HFF-Myc (cell line): ENCODE measurements at places on chromosomes 5 and 9.

DNA sequence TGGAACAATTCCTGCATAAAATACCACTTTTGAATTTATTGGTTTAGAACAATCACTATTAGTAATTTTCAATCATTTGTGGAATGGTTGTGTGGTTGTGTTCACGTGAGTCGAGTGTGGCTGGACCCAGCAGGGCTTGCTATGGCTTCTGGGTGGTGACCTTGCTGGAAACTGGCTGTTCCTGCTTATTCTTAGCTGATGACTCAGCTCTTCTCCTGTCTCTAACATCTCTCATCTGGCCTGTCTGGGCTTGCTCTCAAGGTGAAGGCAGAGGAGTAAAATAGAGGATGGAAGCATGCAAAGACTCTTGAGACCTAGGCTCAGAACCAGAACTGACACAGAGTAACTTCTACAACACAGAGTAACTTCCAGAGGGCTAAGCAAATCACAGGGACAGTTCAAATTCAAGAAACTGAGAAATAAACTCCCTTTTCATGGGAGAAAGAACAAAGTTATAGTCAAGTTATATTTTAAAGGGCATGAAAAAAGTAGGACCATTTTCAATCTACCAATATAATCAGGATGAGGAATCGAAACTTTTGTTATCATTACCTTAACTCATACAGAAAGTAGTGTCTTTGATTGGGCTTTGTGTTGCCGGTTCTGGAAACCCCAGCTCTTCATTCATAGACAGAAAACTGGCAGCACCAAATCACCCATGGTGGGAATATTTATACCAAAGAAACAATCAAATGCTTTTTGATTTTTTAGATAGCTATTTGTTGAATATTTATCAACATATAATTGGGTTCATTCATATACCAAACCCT lies 665.1 kb downstream of the CDH18 start:
- DNase-seq = no peak

GRCh38 chr9:26158631-26159150 lies 480.4 kb upstream of the TUSC1 start:
- no peak for DNase-seq

GRCh38 chr5:40410964-40411635 lies 268.6 kb upstream of the PTGER4 start:
- DNase-seq = no peak

DNA sequence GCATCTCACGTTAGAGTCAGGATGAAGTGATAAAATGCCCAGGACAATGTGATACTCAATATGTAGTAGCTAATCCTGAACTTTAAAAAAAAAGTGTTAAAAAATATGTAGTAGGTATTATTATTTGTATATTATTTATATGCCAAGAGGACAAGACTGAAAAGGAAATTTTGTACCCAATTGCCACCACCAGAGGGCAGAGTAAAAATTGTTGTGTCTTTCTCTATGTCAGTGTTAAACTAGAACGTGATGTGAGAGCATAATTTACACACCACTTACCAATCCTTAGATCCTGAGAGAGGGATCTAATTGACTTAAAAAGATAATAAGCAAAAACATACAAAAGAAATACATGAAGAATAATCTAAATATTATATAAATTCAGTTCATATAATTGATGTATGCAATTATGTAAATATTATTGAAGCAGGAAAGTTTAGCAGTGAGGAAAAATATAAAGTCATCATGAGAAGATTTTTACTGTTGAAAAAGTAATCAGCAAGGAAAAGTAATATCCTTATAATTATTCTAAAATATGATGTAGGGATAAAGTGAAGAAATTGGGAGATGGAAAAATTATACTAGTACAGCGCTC lies 288.9 kb downstream of the RAB3C start:
- DNase-seq = no peak

- DNase-seq = no peak
Measured at GRCh38 chr9:22142671-22143070, 133.6 kb upstream of the CDKN2B start.

- DNase-seq = no peak
Measured at GRCh38 chr5:158270996-158271554, 412.1 kb upstream of the CLINT1 start.

GRCh38 chr5:65938256-65938655 lies 11.9 kb downstream of the ERBIN start:
- no peak for DNase-seq

DNA sequence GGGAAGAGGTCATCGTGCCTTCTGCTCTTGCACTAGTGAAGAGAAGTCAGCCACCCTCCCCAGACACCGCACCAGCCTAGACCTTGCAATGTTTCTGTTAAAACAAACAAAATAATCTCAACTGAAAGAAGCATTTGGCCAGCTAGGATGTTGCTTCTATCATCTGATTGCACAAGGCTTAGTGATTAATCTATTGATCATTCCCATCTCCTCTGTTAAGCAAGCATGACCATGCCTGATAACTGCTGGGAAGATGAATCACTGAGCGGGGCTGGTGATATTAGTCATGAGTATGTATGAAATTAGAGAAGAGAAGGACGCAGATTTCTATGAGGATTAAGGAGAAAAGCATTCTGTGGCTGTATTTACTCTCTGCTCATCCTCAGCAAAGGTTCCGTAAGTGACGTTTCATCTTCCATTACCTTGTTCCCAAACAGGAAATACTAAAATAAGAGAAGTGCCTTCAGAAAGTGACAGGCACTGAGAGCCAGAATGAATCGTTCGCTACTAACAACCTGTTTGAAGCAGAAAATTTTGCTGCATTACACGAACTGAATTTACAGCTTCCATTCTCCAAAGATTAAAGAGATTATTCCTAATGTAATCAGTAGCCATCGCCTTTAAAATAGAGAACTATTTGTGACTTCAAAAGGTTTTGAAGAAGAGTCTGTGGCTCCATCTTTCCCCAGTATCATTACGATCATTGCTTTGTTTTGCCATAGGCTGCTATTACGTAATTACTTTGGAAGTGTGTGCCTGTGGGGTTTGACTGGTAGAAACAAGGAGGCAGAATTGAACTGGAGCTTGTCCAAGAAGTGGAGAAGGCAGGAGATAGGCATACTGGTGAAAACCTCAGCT lies 219.1 kb downstream of the MED10 start:
- DNase-seq = no peak

DNA sequence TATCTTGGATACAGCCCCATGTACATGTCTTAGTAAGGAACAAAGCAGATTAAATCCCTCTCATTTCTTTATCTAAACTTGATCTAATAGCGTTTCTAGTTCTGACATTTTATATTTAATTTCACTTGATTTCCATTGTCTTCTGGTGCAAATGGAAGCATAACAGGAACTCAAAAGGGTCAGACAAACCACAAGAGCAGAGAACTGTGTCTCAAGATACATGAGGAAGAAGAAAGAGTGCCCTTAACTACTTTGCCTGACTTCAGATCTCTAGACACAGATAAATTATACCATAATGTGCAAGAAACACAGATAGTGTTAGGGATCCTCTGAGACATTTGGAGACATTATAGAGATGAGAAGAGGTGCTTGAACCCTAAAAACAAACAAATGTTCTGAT lies 20.7 kb upstream of the STX17 start:
- no peak for DNase-seq

DNA sequence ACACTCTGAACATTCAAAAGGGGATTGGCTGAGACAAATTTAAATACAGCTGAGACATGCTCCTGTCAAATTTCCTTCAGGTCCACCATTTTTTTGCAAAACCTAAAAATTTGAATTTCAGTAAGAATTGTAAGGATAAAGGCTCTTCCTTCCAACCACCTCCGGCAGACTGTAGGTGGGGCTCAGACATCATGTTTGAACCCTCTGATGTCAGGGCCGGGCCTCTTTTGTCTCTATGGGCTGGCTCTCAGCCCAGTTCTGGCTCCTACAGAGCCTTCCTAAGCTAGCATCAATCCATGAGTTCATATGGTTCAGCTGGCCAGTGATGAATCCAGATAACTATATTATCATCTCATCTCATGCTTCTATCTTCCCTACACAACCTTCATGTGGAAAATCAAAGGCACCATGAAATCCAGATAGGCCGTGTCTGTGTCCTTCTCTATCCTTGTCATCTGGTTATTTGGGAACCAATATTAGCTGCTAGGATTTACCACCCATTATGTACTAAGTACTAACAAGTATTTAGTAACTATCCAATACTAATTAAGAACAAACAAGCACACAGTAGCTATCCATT lies 44.2 kb downstream of the NIPSNAP3B start:
- DNase-seq = no peak
